Stimulated activated CD4-positive, alpha-beta T cell treated with anti-CD3 and anti-CD28 coated beads, Interleukin-4, amount 100 ng/mL, for 48 hours (primary cell): ENCODE measurements at places on chromosomes 12 and 14.

DNA sequence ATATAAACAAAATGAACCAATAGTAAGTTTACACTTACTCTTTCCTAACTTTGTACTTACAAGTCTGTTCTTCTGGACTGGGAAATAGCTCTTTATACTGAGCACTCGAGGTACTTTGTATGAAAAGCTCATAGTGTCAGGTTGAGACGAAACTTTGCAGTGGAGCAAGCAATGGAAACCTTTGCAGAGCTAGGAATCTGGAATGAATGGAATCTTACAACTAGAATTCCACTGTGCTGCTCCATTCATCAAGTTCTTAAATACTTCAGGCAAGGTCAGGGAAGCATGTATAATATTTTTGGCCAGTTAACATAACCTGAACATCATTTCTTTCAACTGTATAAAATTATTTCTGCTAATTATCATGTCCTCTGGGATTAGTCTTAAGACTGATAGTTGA, 1327.5 kb upstream of the FLRT2 start:
- DNase-seq, result no peak

DNA sequence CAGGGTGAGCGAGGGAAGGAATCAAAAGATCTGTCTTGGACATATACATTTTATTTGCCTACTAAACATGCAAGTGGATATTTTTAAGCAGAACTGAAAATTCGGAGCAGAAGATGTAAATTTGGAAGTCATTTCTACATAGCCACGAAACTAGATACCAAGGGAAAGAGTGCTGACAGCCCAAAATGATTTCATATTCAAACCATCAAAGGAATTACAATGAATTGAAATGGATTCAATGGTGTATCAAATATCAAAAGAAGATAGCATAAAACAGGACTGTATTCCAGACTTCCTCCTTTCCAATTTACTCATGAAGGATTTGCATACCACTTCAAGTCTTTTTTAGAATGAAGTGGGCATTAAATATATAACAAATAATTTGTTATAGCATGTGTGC, 313.5 kb upstream of the KITLG start:
- no peak for DNase-seq

DNA sequence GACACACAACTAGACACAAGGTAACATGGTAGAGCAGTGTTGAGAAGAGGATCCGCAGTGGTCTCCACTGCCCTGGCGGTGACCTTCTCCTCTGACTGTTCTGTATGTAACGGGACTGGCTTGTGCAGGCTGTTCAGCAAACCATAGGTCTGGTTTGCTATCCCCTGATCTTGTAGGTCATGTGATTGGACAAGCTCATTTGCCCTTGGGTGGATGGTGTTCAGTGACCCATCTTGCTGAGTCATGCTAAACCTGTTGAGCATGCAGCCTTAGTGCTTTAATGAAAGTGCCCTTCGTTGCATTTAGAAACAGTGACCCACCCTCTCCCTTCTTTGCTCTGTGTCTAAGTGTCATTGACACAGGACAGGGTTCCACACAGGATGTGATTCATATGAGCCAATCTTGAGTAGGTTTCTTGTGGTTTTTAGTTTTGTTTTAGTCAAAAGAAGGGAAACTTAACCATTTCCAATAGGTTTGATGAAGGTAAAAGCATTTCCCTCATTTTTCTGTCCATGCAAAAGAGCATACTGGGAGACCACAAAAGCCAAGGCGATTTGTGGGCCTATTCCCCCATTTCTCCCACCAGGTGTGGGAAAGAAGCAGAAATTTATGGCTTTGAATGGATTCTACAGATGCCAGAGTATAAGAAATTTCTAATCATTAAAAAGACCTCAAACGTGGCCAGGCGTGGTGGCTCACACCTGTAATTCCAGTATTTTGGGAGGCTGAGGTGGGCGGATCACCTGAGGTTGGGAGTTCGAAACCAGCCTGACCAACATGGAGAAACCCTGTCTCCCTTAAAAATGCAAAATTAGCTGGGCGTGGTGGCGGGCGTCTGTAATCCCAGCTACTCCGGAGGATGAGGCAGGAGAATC, 32.6 kb upstream of the HIF1A start:
- peak; percentile 34 for DNase-seq

GRCh38 chr12:117686911-117687377, 281.8 kb downstream of the KSR2 start:
- no peak for DNase-seq

- no peak for DNase-seq
Observed at GRCh38 chr12:122982963-122983788, 2.7 kb downstream of the ARL6IP4 start.

GRCh38 chr12:92945659-92946220, 16.6 kb upstream of the EEA1 start:
- no peak for DNase-seq

DNA sequence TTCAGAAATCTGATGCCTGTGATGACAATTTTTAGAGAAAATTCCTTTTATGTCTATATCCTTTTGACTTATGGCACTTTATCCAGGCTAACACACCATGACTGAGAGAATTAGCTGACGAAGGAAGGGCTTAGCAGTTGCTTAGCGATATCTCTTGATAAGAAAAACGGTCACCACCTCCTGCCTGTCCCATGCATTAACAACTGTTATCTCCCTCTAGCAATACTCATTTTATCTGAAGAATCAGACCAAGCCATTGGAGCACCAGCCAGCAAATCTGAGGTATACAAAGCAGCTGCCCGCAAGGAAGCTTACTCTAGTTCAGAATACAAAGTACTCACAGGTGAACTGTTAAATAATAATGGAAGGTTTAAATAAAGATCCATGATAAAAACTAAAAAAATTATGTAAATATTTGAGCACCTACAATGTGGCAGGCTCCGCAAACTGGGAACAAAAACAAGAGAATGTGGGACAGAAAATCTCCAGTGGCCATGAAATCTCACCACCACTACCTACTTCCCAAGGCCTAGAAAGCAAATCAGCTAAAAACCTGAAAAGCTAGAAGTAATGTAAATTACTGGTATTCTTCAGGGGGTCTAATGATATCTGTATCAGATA, 24.3 kb downstream of the PPM1H start:
- DNase-seq, result no peak

- DNase-seq, result no peak
Observed at GRCh38 chr14:101351146-101351545, 210.1 kb upstream of the DIO3 start.

DNA sequence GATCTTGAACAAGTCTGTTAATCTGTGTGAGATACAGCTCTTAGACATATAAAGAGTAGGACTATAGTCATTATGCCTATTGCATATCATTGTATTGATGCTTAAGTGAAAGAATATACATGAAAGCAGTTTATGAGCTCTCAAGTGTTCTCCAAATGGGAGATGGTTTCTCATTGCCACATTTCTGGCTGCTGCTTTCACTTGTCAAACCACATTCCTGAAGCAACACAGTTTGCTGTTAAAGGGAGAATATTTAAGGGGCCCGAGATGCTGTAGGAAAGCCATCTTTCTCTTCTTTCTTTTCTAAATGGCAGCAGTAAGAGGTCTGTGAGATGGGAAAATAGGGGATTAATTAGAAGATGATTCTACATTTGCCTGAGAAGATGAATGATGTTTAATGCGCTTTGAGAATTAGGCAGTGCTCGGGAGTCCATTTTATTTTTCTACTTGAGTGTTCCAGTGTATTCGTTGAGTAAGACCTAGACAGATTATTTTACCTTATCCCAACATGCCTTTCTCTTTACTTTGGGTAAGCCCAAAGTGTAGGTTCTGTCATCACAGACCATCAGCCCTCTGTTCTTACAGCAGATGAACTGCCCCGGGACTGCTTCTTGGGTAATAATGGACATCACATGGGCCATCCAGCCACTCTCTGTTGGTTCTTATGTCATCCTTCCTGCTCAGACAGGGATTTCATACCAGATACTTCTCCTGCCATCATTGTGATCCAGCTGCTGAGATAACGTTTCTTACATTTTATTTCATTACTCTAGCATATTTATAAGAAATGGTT, 35.6 kb downstream of the ANO4 start:
- DNase-seq, result no peak

DNA sequence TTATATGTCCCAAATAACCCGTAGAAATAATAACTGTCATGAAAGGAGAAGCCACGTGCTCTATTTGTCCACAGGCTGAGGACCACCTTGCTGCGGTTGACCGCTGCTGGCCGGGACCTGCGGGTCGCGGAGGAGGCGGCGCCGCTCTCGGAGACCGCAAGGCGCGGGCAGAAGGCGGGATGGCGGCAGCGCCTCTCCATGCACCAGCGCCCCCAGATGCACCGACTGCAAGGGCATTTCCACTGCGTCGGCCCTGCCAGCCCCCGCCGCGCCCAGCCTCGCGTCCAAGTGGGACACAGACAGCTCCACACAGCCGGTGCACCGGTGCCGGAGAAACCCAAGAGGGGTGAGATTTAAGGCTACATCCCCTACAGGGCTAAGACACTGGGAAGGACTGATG, 21.0 kb downstream of the RPGRIP1 start:
- peak; percentile 9 for DNase-seq

GRCh38 chr14:99996951-99997571, 68.2 kb upstream of the EVL start:
- no peak for DNase-seq

DNA sequence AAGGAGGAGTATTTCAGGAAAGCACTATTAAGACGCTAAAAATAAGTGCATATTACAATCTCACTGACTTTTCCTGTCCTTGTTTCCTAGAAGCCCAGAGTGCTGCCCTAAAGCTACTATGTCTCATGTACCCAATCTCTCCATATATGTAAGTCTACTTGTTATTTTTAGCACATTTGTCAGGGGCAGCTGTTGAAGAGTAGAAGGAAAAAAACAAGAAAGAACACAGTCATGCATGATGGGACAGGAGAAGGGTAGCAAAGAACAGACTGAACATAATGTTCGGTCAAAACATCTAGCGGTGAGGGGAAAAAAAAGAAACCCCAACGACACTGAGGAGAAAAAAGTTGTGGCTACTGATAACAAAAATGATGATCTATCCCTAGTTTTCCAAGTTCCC, 14.3 kb downstream of the YBX3 start:
- DNase-seq, result no peak

- no peak for DNase-seq
Observed at GRCh38 chr14:71359823-71360222, 452.6 kb downstream of the PCNX1 start.

DNA sequence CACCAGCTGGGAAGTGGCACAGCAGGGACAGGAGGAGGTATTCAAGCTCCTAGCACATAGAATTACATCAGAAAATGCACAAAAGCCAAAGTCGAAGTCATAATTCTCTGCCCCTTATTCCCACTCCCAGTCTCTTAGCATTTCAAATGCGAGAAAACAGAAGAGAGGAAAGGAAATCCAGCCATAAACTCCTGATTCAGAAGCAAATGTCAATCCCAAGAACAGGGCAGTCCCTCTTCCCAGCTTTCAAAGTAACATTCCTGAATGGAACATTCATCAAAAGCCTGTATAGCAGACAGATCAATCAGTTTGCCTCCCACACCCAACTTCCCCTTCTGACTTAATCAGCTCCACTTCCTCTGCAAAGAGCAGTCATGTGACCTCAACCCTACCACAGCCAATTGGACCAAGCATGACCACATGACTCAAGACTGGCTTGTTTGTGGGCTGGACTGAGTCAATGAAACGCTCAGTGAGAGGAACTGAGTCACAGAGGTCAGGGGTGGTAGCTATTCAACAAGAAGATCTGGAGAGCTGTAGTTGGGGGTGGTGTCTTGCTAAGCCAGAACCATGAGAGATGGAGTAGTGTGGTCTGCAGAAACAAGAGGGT, 41.4 kb upstream of the TUNAR start:
- peak; percentile 5 for DNase-seq

GRCh38 chr14:94923786-94924185, 153.9 kb upstream of the GSC start:
- no peak for DNase-seq

DNA sequence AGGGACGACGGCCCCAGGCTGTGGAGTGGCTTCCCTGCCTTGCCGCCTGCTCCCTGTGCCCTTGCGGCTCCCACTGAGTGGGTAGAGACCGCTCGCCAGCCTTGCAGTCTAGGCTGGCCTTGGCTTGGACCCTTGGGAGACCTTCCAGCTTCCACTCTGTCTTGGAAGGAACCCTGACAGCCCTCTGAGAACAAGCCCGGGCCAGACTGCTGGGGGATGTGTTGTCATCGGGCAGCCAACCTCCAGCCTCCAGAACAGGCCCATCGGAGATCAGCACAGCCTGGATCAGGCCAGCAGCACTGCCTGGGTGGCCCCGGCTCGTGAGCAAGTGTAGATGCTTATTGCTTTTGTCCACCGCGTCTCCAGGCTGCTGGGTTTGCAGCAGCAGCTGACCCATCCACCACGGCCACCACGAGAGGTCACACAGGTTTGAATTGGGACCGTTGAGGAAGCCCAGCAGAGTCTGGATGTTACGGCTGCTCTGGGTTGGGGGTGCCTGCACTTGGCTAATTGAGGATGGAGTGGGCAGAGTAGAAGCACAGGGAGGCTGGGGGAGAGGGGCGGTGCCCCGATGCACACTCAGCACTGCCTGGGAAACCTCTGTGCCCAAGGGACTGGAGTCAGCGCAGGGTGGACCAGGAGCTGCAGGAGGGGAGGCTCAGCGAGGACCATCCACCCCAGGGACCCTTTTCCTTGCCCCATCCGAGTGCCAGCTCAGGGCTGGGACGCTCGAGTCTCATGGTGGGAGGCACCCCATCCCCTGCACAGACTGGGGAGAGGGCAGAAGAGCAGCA, 55.5 kb downstream of the NOC4L start:
- no peak for DNase-seq
